ENCODE measurements at places on chromosomes 2 and 18.

- DNase-seq: no peak
Measured at GRCh38 chr2:142750858-142751257, 126.6 kb upstream of the KYNU start.

DNA sequence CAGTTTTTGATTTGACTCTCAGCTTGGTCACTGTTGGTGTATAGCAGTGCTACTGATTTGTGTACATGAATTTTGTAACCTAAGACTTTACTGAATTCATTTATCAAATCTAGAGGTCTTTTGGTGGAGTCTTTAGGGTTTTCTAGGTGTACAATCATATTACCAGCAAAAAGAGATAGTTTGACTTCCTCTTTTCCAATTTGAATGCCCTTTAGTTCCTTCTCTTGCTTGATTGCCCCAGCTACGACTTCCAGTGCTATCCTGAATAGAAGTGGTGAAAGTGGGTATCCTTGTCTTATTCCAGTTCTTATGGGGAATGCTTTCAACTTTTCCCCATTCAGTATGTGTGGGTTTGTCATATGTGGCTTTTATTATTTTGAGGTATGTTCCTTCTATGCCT lies 312.9 kb upstream of the REV1 start:
- no peak for DNase-seq

DNA sequence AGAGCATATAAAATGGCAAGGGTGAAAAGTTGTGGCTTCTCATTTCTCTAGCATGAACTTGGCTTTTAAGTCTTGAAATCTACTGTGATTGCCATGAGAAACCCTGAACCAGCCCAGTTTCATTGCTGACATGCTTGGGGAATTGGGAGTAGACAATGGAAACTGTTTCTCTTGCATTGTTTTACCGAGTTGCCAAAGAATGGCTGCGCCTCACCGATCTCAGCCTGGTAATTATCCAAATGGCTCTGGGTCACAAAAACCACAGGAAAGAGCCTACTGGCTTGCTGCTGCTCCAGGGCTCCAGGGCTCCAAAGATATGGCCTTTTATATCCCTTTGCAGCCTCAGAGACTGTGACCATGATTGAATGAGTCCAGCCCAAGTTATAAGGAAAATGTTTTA lies 310.4 kb upstream of the NT5C1B start:
- no peak for DNase-seq

- DNase-seq: no peak
Measured at GRCh38 chr2:42372474-42373200, 11.6 kb upstream of the COX7A2L start.

DNA sequence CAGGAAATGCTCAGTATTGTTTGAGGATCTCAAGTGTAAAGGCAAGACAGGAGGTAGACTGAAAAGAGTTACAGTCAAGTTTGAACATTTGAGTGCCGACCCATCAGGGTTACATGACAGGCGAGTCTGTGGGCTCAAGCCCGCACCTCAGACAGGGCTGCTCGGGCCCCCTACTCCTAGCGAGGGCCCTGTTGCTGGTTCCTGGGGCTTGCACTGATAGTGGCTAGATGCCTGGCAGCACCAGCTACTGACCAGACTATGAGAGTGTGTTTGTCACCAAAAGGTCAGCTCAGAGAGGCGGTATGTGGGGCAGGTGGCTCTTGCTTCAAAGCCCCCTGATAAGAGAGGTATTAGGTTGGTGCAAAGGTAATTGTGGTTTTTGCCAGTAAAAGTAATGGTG lies 35.6 kb upstream of the CYP27C1 start:
- DNase-seq: no peak

- no peak for DNase-seq
Measured at GRCh38 chr2:216043949-216044348, 30.6 kb upstream of the MREG start.

GRCh38 chr2:217959723-217960122 lies 43.1 kb downstream of the TNS1 start:
- DNase-seq: no peak
